Naive thymus-derived CD4-positive, alpha-beta T cell (primary cell): ENCODE measurements at places on chromosomes 12 and 14.

GRCh38 chr12:127556231-127556886 lies 710.6 kb upstream of the TMEM132C start:
- H3K4me1 ChIP-seq = no peaks in the 10 kb centered on the region
- no peaks in the 10 kb centered on the region for H3K36me3 ChIP-seq
- H3K27ac ChIP-seq = no peak overlapping the region

- no peak for DNase-seq
- H3K36me3 ChIP-seq = no peaks in the 10 kb centered on the region
- H3K4me3 ChIP-seq = no peak overlapping the region
- no peaks in the 10 kb centered on the region for H3K4me1 ChIP-seq
- H3K27ac ChIP-seq = no peak overlapping the region
These were observed 97.1 kb downstream of the SLC38A6 start for GRCh38 chr14:61077951-61078720.

DNA sequence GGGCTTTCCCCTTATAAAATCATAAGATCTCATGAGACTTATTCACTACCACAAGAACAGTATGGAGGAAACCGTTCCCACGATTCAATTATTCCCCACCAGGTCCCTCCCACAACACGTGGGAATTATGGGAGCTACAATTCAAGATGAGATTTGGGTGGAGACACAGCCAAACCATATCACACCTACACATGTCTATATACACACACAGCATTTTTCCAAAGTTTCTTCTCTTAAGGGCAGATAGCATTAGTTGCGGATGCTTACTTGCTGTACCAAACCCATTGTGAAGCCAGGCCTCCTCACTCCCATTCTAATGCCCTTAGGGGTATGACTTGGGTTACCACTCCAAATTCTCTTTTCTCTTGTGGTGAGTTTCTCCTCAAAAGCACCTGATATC lies 104.1 kb upstream of the RAP1B start:
- DNase-seq = no peak
- no peaks in the 10 kb centered on the region for H3K27me3 ChIP-seq
- no peaks in the 10 kb centered on the region for H3K36me3 ChIP-seq
- no peak overlapping the region for H3K4me3 ChIP-seq
- no peak overlapping the region for H3K27ac ChIP-seq
- no peaks in the 10 kb centered on the region for H3K4me1 ChIP-seq

DNA sequence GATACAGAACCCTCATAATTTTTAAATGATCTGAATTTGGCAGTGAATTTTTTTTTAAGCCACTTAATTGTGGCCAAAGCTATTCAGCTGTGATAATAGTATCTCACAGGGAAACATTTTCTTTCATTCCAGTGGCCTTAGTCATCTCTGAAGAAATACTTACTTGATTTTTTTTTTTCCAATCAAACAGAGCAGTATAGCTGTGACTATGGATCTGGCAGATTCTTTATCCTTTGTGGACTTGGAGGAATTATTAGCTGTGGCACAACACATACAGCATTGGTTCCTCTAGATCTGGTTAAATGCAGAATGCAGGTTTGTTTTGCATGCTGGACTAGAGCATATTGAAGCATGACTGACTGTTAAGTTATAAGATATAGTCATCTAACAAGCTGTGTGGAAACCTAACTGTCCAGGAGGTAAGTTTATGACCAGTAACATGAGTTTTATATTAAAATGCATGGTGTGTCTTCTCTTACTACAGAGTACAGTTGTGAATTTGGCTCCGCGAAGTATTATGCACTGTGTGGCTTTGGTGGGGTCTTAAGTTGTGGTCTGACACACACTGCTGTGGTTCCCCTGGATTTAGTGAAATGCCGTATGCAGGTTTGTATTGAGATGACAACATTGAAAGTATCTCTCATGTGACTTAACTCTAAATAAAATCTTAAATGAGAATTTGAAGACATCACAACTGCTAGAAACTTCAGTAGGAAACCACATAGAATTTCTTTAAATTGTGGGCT lies 1.9 kb downstream of the SLC25A3 start:
- H3K4me1 ChIP-seq = peaks cover 22% of the 10 kb centered on the region
- peak overlapping the region; percentile 95 for H3K27ac ChIP-seq
